ENCODE measurements at places on chromosomes 3 and 15.

GRCh38 chr3:100097919-100098783 is 16.1 kb downstream of the FILIP1L start:
- no peak for DNase-seq

DNA sequence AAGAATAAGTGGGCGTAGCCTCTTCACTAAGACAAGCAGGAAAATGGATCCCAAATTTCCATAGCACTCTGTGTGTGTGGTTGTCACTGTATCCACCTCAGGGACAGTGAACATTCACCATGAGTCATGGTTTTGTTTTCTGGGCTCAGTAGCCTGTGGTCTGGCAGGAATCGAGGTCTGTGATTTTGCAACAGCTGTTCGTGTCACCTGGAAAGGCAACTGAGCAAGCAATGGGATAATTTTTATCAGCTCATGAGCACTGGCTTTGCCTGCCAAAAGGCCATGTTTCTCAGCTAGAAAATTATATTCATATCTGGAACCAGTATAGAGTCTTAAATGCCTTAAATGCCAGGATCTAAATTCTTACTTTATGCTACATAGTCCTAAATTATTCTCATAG is 60.9 kb downstream of the STRIT1 start:
- no peak for DNase-seq

DNA sequence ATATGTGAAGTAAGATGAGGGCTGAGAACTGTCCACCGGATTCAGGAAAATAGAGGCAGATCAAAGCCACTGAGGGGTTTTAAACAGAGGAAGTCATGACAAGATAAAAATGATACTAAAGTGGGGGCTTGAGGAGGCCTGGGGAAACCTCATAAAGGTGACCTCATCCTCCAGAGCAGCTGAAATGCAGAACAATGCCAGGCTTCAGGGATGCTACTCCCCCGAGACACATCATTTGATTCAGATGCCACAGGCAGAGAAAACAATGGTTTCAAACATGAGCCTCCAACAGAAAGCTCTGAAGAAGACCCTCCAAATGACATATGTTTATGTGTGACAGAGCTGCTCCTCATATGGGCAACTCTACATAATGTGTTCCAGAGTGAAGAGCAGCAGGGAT is 6.4 kb downstream of the CFAP20DC start:
- DNase-seq, result no peak

GRCh38 chr3:38154625-38155255 is 10.6 kb upstream of the OXSR1 start:
- DNase-seq, result peak; percentile 89

DNA sequence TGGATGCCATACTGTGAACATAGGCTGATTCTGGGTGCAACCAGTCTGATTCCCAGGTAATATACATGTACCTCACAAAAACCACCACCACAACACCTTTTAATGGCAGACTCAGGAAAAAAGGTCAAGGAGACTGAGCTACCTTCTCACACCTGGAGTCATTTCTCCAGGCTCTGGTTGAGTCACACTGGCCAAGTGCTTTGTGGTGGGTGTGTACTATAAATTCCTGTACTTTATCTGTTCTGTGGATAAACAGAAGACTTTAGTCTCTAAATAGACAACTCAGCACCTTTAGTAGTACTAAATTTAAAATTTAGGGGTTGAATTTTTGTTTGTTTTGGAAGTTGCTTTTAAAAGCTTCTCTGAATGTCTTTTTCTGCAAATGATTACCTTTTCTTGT is 46.7 kb downstream of the TOP2B start:
- DNase-seq, result no peak

- DNase-seq, result no peak
Measured at GRCh38 chr15:50235794-50236193, 29.7 kb downstream of the HDC start.

- no peak for DNase-seq
Measured at GRCh38 chr3:13121553-13122001, 48.3 kb upstream of the IQSEC1 start.

DNA sequence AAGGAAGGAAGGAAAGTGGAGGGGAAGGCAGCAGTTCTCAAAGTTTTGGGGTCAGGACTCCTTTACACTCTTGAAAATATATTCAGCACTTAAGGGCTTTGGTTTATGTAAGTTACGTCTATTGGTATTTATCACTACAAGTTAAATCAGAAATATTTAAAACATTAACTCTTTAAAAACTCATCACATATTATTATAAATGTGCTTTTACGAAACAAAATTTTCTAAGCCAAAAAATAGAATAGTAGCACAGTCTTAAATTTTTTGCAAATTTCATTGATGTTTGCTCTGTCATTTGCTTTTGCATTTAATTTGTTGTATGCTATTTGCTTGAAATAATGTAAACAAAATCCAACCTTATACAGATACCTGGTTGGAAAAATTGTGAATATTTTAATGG is 7.5 kb downstream of the UBE2Q2 start:
- DNase-seq, result no peak

DNA sequence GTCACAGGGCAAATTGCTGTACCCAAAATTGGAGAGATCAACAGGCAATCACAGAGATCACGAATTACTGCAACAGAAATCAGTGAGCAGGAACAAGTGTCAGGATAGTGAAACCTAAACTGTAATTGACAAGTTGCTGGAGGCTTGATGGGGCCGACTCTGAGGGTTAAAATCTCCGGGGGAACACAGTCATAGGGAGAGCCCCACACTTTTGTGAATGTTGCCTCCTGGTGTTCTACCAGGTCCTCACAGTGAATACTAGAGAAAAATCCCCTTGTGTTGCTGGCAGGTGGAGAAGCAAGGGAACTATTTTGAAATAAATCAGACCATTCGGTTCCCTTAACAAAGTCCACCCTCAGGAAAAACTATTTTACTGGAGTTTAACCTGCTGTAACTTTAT is 697.5 kb upstream of the CBLB start:
- DNase-seq, result no peak

DNA sequence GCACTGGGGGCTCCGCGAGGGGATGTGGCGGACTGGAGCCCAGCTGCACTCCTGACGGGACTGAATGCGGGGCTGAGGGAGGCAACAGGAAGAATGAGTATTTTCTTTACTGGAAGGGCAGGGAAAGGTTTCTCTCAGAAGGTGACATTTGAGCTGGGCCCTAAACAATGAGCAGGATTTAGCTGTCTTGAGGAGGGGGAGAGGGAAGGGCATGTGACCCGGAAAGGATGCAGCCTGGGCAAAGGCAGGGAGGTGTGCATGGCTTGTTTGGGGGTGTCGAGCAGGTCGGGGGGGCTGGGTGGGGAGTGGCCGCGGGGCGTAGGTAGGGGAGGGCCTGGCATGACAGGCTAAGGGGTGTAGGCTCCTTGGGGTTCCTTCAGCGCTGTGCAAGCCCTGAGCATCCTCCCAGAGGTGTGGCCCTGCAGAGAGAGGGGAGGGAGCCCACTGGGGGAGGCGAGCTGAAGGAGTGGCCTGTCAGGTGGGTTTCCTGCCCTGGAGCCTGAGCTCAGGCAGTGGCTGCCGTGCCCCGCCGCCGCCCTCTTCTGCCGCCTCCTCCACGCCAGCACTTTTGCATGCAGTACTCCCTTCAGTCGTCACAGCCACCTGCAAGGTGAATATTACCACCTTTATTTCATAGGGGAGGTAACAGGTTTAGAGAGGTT is 17.2 kb upstream of the ANKDD1A start:
- no peak for DNase-seq

DNA sequence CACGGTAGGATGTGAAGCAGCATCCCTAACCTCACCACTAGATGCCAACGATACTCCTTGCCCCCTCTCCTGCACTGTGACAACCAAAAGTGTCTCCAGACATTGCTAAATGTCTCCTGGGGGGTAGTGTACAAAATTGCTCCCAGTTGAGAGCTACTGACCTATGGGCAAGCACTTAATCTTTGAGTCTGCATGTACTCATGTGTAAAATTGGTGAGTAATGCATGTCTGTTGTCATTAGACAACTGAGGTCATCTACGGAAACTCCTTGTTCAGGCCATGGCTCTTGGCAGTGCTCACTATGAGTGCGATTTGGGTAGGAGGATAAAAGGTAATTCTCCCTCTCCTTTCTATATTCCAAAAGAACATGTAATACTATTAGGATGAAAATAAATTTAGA is 29.2 kb downstream of the PDHB start:
- no peak for DNase-seq

DNA sequence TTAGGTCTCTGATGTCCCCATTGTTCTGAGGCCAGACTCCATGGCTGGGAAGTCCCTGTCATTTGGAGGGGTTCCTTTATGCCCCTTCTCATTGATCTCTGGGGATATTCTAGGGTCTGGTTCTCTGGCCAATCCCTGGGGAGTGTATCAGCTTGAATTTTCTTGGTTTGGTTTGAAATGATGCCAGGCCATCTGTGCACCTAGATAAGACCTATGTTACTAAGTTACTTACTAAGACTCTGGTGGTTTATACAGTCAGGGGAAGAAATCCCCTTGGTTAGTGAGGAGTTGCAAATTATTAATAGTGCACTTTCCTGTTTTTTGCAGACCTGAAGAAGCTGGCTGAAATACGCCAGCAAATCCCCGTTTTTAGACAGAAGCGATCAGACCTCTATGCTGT is 20.3 kb downstream of the NIT2 start:
- no peak for DNase-seq

DNA sequence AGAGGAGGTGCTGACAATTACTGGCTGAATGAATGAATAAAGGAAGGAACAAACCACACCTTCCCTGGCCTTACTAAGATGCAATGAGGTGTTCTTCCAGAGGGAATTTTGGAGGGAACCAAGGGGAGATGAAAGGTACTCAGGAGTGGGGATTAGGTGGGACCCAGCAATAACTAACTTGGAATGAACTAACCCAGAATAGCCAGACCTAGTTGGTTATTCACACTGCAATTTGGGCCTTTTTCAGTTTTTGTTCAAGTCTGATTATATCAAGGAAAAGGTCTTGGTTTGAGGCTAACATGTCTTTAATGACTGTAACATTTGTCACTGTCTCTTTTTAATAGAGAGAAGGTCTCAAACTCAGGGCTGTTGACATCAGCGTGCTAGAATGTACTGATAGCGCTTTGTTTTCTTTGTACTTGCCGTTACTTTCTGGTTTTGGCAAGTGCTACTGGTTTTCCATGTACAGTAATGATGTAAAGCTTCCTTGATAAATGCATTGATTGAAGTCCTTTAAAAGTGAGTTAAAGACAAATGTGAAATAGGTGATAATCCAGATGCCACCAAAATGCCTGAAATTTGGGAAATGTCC is 3.2 kb upstream of the PLXND1 start:
- no peak for DNase-seq

GRCh38 chr15:75840659-75841058 is 2.6 kb upstream of the UBE2Q2 start:
- no peak for DNase-seq

DNA sequence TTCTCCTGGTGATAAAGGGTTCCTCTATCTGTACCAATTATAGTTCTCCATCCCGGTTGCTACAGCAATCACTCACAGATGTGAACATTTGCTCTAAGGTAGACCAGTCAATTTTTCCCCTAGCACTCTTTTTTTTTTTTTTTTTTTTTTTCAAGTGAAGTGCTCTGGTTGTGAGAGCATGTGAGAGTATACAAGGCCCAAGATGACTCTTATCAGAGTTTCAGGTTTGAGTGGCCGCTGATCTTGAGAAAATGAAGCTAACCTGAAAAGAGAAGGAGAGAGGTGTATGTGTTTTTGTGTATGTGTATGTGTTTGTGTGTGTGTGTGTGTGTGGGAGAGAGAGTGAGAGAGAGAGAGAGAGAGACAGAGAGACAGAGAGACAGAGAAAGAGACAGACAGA is 44.4 kb upstream of the OTOL1 start:
- DNase-seq, result no peak

- no peak for DNase-seq
Measured at GRCh38 chr15:50358845-50359244, 3.8 kb upstream of the GABPB1 start.

DNA sequence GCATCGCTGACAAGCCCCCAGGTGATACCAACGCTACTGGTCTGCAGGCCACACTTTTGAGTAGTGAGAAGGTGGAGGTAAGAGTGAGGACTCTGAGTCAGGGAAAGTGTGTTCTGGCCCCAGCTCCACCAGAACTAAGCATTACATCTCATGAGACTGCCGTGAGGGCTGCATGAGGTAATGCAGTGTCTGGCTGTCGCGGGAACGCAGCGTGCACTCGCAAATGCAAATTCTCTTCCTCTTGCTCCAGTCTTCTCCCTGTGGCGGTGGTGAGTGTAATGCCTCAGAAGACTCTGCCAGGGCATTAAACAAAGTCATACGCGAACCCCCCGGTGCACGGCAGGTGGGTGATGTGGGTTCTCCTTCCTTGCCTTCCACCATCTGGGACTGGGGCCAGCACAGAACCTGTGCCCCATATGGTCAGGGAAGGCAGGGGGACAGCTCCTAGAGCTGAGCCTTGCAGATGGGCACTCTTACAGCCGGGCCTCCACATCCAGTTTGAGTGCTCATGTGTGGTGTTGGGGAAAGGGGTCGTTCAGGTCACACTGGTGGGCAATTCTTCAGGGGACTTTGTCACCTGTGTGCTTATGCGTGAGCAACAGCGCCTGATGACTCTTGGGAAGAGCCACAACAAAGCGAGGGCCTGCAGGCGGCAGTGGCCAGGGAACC is 175.8 kb downstream of the XXYLT1 start:
- no peak for DNase-seq

DNA sequence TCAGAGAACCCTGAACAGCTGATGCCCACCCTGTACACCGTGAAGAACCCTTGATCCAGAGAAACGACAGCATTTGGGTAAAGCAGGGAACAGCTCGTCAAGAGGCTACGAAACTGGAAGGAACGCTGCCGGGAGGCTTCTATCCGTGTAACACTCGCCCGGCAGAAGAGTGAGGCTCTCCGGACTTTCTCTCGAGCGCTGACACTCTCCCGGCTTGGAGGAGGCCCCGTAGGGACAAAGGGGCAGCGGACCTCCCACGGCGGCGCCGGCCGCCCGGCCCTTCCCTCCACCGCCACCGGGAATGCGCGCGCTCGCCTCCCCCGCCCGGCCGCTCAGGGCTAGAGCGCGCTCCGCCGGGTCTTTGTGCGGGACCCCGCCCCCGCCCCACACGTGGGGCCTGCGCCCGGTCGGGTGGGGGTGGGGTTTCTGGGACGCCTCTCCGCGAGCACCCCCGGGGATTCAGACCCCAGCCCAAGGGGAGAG is 1.7 kb downstream of the HYAL2 start:
- no peak for DNase-seq

GRCh38 chr3:196963631-196963953 is 5.0 kb downstream of the PIGZ start:
- no peak for DNase-seq

DNA sequence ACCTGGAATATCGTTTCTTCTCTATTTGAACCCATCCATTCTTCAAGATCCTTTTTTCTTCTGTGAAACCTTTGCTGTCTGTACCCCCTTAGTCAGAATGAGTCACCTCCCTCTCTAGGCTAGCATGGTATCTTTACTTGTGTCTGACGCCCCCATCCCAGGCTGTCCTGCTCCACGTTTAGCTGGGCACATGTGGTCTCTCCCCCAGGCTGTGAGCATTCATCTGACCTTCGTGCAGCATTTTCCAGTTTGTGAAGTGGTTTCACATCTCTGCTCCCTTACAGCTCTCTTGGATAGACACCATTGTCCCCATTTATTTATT is 14.3 kb upstream of the TLE3 start:
- no peak for DNase-seq

- DNase-seq, result no peak
Measured at GRCh38 chr3:16868513-16868912, 16.2 kb upstream of the PLCL2 start.
